ENCODE measurements at places on chromosomes 5 and 9. TPM values are rescaled to one million over a fixed set of nuclear protein-coding genes. Genes with fewer than 3 reads are reported as not detected.

- no peak for DNase-seq
- H3K4me3 ChIP-seq = no peak overlapping the region
- no peak overlapping the region for H3K27ac ChIP-seq
- no peaks in the 10 kb centered on the region for H3K27me3 ChIP-seq
- 0 out of 2 replicates have a peak, but pooled peaks cover 7% of the 10 kb centered on the region for H3K4me1 ChIP-seq
Measured at GRCh38 chr5:5046680-5047502, 93.2 kb upstream of the ADAMTS16 start.

DNA sequence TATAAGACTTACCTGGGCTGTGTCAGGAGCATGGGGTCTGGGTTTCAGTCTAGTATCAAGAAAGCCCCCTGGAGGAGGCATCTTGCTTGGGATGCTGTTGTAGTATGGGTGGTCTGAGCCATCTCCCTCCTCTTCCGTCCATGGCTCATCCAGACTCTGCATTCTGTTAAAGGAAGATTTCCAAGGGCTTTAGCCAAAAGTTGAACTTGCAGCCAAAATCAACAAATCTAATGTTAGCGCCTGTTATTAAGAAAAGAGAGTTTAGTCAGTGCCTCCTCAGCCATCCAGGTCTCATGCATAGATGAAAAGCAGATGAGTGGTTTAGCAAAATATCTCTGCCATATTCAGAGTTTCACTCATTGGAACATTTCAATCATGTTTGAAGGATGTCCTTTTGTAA, 55.6 kb downstream of the S1PR3 start:
- H3K4me1 ChIP-seq = no peaks in the 10 kb centered on the region
- H3K27me3 ChIP-seq = no peaks in the 10 kb centered on the region
- no peaks in the 10 kb centered on the region for H3K36me3 ChIP-seq

Gene NAA35
- 22.4 TPM for total RNA-seq

Gene PRDM9
- not detected for total RNA-seq

Gene AGXT2
- total RNA-seq = 0.21 TPM

DNA sequence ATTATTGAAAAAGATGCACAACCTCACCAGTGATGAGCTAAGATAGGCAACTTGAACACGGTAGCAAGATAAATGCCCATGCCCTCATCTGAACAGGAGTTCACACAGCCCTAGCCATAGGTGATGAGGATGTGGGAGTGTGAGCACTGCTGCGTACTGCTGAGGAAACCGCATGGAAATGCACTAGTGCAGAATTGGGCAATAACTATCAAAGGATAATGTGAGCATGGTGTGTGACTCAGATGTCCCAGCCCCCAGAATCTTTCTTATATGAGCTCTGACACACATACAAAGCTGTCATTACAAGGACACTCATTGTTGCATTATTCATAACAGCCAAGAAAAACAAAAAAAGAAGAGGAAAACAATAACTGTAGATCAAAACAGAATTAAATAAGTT, 521.2 kb downstream of the IRX1 start:
- no peak overlapping the region for H3K27ac ChIP-seq
- no peaks in the 10 kb centered on the region for H3K36me3 ChIP-seq
- no peaks in the 10 kb centered on the region for H3K27me3 ChIP-seq
- no peaks in the 10 kb centered on the region for H3K4me1 ChIP-seq
- H3K4me3 ChIP-seq = no peak overlapping the region

DNA sequence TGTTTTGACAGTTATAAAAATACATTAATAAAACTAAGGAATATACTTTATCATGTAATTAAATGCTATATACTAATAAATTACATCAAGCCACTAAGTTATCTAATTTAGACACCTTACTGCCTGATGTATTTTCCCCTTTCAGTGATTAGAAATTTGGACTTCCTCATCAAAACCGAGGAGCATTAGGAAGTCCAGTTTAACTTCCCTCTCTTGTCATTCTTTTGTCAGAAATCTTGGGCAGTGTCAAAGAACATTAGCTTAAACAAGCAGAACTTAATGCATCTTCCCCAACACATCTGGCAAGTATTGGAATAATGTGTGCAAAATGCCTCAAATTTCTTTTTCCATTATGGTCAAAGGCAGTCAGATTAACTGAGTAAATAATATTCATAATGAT, 81.6 kb downstream of the PLPP1 start:
- H3K4me3 ChIP-seq = no peak overlapping the region
- H3K36me3 ChIP-seq = no peaks in the 10 kb centered on the region
- DNase-seq = no peak
- no peaks in the 10 kb centered on the region for H3K27me3 ChIP-seq
- H3K27ac ChIP-seq = no peak overlapping the region

Gene BARX1
- total RNA-seq = not detected

GRCh38 chr5:54988817-54989216, 3.4 kb upstream of the ESM1 start:
- H3K4me3 ChIP-seq = no peak overlapping the region
- H3K27ac ChIP-seq = no peak overlapping the region
- H3K4me1 ChIP-seq = peaks cover 7% of the 10 kb centered on the region
- no peaks in the 10 kb centered on the region for H3K27me3 ChIP-seq

DNA sequence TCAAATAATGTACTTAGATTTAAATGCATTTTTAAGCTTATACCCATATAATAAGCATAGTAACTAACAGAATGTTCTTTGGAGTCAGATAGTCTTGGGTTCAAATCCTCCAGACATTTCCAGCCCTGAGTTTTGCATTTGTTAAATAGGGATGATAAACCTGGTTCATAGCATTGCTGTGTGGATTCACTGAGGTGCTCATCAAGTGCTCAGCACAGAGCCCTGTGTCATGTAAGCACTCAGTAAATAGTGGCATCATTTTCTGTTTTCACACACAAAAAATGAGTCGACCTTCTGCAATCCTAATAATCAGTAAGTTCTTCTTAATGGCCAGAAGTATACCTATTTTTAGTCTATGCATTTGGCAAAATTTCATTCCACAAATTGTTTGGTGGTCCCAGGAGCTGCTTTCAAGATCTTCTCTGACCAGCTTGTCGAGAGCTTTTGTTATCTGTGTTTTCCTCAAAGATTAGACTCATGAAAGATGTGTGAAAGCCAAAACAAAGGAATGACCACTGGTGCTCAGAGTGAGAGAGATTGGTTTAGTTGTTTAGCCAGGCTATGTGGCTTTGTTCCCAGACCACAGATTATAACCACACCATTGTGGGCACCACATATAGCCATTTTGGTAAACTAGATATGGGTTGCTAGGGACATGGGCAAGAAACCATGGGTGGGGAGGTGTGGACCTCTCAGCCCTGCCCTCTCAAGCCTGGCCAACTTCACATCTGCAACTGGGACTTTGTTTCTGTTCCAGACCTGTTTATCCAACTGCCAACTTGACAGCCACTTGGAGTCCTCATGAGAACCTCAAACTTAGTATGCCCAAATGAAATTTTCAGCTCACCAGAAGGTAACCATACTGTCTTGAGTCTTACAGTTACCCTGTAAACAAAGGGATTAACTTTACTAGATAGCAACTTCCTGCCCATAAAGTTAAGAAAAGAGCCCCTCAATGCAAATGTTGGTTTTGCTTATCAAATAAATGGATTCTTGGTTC, 45.0 kb downstream of the DOCK8 start:
- H3K27me3 ChIP-seq = no peaks in the 10 kb centered on the region
- H3K27ac ChIP-seq = no peak overlapping the region
- no peaks in the 10 kb centered on the region for H3K36me3 ChIP-seq
- no peak overlapping the region for H3K4me3 ChIP-seq
- no peak for DNase-seq
- peaks cover 12% of the 10 kb centered on the region for H3K4me1 ChIP-seq

GRCh38 chr9:19768798-19769197, 20.0 kb downstream of the SLC24A2 start:
- H3K27me3 ChIP-seq = no peaks in the 10 kb centered on the region
- no peak overlapping the region for H3K4me3 ChIP-seq
- DNase-seq = no peak
- no peaks in the 10 kb centered on the region for H3K36me3 ChIP-seq
- no peak overlapping the region for H3K27ac ChIP-seq

GRCh38 chr5:67520161-67520908, 323.7 kb upstream of the CD180 start:
- H3K27ac ChIP-seq = no peak overlapping the region
- H3K4me1 ChIP-seq = no peaks in the 10 kb centered on the region
- H3K4me3 ChIP-seq = no peak overlapping the region
- H3K36me3 ChIP-seq = no peaks in the 10 kb centered on the region
- DNase-seq = no peak

GRCh38 chr5:159083548-159084452, 15.9 kb downstream of the EBF1 start:
- no peak overlapping the region for H3K27ac ChIP-seq
- no peaks in the 10 kb centered on the region for H3K27me3 ChIP-seq
- no peaks in the 10 kb centered on the region for H3K4me1 ChIP-seq
- DNase-seq = no peak
- H3K36me3 ChIP-seq = no peaks in the 10 kb centered on the region
- H3K4me3 ChIP-seq = no peak overlapping the region

DNA sequence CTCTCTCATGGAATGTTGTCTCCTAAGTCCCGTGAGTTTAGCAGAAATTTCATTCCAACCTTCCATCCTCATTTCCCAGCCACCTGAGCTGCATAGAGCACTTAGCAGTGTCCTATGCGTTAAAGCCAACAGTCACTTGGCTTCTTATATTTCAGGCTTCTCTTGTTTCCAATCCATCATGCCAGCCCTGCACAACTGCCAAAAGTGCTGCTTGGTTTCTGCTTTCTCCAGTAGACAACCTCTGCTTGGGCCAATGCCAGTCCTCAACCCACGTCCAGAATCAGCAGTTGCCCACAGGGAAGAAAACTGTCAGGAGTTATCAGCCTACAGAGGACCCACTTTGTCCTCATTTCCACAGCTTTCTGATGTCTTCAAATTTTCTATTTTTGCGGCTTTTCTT, 42.5 kb downstream of the KCNIP1 start:
- peaks cover 6% of the 10 kb centered on the region for H3K4me1 ChIP-seq
- H3K27me3 ChIP-seq = no peaks in the 10 kb centered on the region
- H3K36me3 ChIP-seq = no peaks in the 10 kb centered on the region
- no peak overlapping the region for H3K4me3 ChIP-seq

GRCh38 chr9:9504869-9505268, 1107.9 kb downstream of the PTPRD start:
- H3K4me1 ChIP-seq = no peaks in the 10 kb centered on the region
- H3K27me3 ChIP-seq = no peaks in the 10 kb centered on the region
- DNase-seq = no peak
- H3K36me3 ChIP-seq = no peaks in the 10 kb centered on the region
- H3K4me3 ChIP-seq = no peak overlapping the region

GRCh38 chr5:66653325-66653724, 57.1 kb downstream of the MAST4 start:
- no peaks in the 10 kb centered on the region for H3K36me3 ChIP-seq
- H3K27ac ChIP-seq = no peak overlapping the region
- no peaks in the 10 kb centered on the region for H3K27me3 ChIP-seq
- H3K4me1 ChIP-seq = no peaks in the 10 kb centered on the region
- no peak for DNase-seq

Gene CCL21
- not detected for total RNA-seq

DNA sequence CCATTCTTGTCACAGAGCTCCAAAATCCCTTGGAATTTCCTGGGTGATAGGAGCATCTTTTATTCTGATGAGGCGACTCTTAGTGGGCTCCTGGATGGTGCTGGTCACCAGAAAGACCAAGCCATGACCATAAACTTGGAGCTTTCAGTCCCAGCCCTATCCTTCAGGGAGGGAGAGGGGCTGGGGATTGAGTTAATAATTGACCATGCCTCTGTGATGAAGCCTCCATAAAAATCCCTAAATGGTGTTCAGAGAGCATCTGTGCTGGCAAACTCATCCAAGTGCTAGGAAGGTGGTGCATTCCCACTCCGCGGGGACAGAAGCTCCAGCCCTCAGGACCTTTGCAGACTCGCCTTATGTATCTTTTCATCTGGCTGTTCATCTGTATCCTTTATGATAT, 28.7 kb downstream of the MCCC2 start:
- peaks cover 2% of the 10 kb centered on the region for H3K36me3 ChIP-seq
- H3K27ac ChIP-seq = no peak overlapping the region
- H3K4me1 ChIP-seq = peaks cover 10% of the 10 kb centered on the region
- H3K27me3 ChIP-seq = no peaks in the 10 kb centered on the region
- no peak overlapping the region for H3K4me3 ChIP-seq
- no peak for DNase-seq

GRCh38 chr5:138686668-138687067, 66.6 kb upstream of the CTNNA1 start:
- H3K4me3 ChIP-seq = no peak overlapping the region
- no peak overlapping the region for H3K27ac ChIP-seq
- H3K4me1 ChIP-seq = no peaks in the 10 kb centered on the region
- H3K27me3 ChIP-seq = no peaks in the 10 kb centered on the region

GRCh38 chr5:15995341-15996052, 184.1 kb downstream of the MARCHF11 start:
- no peaks in the 10 kb centered on the region for H3K36me3 ChIP-seq
- H3K4me1 ChIP-seq = no peaks in the 10 kb centered on the region
- no peak for DNase-seq

DNA sequence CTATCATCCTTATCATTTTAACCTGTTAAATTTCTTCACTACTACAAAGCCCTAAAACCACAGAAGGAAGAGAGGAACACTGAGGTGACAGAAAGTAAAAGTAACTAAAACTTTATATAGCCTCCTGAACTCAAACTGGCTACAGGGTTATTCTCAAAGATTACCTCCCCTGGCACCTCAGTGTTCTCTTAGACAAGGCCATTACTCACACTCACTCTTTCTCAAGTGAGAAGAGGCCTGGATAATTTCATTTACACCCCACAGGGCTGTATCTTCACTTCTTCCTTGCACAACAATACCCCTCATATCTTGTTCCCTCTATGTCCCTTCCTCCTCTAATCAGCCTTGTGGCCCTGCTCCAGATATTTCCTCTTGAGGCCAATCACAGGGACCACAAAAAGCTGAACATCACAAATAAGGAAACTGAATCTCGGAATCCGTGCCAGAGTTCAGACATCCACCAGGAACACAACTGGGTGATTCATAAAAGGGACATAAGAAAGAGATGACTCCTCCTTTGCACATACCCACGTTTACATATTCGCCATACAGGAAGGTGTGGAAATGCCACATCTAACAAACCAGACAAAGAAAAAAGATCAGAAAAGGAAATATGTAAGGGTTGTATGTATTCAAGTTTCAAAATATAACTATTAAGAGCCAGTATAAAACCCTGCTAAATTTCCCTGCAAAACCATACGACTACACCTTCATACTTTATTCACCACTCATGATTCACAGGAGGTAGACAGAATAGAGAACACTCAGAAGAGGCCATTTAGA, 1.7 kb upstream of the KLHL3 start:
- H3K4me1 ChIP-seq = peaks cover 31% of the 10 kb centered on the region
- H3K4me3 ChIP-seq = no peak overlapping the region
- H3K27ac ChIP-seq = no peak overlapping the region
- H3K27me3 ChIP-seq = no peaks in the 10 kb centered on the region

DNA sequence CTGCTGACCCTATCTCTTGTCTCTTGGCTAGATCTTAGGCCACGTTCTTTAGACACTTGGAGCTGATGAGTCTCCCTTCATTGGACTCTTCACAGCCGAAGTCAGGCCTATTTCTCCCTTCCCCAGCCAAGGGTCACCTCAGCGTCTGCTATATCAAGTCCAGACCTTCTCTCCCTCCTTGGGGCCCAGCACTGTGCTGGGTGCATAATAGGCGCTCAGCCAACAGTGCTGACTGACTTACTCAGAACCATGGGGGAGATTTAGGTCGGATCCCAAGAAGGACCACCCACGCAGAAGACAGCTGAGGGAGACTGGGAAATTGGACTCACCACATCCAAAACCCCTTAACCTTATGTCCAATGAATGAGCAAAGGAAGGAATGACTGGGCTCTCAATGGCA, 5.6 kb upstream of the AMBP start:
- H3K4me3 ChIP-seq = no peak overlapping the region
- no peak overlapping the region for H3K27ac ChIP-seq
- H3K27me3 ChIP-seq = no peaks in the 10 kb centered on the region
- peaks cover 43% of the 10 kb centered on the region for H3K4me1 ChIP-seq
- DNase-seq = no peak

GRCh38 chr5:62649476-62650113, 71.0 kb downstream of the LRRC70 start:
- DNase-seq = no peak
- no peaks in the 10 kb centered on the region for H3K27me3 ChIP-seq
- peak overlapping the region; percentile 28 for H3K27ac ChIP-seq
- 0 out of 2 replicates have a peak, but pooled peaks cover 4% of the 10 kb centered on the region for H3K4me1 ChIP-seq
- H3K36me3 ChIP-seq = no peaks in the 10 kb centered on the region

Data from Caco-2 (cell line).